Aorta (tissue), 5 donors: ENCODE measurements at places on chromosomes 5 and 9. TPM values are rescaled to one million over a fixed set of nuclear protein-coding genes. Genes with fewer than 3 reads are reported as not detected.

HBEGF gene
- total RNA-seq = 14.5 TPM

COL23A1 gene
- total RNA-seq = 0.36 TPM

- peaks cover 2% of the 10 kb centered on the region for H3K4me1 ChIP-seq
- H3K27ac ChIP-seq = peak overlapping the region; percentile 16
- no peak overlapping the region for H3K4me3 ChIP-seq
These were observed 29.1 kb downstream of the JADE2 start for GRCh38 chr5:134554319-134555222.

GRCh38 chr5:123808461-123809380 is 296.7 kb downstream of the CSNK1G3 start:
- DNase-seq = no peak
- no peak overlapping the region for H3K27ac ChIP-seq
- H3K4me1 ChIP-seq = peaks cover 4% of the 10 kb centered on the region
- H3K36me3 ChIP-seq = no peaks in the 10 kb centered on the region
- H3K4me3 ChIP-seq = no peak overlapping the region

- H3K4me3 ChIP-seq = no peak overlapping the region
- H3K27ac ChIP-seq = no peak overlapping the region
- no peak for DNase-seq
- no peaks in the 10 kb centered on the region for H3K27me3 ChIP-seq
These were observed 43.2 kb downstream of the MRRF start for GRCh38 chr9:122307925-122308324.

DNA sequence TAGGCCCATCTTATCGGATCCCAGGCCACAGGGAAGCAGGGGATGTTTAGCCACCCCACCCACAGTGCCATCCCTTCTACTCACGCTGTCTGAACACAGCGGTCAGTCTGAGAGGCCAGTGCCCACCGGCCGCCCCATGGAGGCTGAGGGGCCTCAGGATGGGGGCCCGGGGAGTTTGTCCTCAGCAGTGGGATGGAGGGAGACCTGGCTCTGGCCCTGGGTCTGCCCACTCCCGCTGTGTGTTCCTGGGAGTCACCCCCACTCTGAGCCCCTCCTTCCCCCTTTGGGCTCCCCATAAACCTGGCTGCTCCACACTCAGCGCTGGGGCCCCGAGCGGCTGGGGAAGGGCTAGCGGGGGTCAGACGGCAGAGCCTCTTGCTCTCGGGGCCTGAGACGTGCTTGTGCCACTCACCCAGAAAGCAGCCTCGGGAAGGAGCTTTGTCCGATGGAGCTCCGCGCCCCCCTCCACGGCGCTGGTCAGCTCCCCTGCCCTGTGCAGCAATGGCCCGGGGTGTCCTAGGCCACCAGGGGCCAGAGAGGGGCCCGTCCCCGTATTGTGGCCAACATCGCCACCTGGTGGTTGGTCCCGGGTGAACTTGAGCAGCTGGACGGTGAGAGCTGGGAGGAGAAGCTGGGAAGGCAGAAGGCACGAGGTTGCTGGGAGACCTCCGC is 10.9 kb upstream of the LAMC3 start:
- no peaks in the 10 kb centered on the region for H3K36me3 ChIP-seq
- no peak overlapping the region for H3K4me3 ChIP-seq
- DNase-seq = peak; percentile 74
- no peak overlapping the region for H3K27ac ChIP-seq
- H3K27me3 ChIP-seq = no peaks in the 10 kb centered on the region
